SJSA1 (cell line): ENCODE measurements at places on chromosomes 4 and X. TPM values are rescaled to one million over a fixed set of nuclear protein-coding genes. Genes with fewer than 3 reads are reported as not detected.

- peak; percentile 55 for DNase-seq
These were observed 71.1 kb downstream of the NSG1 start for GRCh38 chr4:4457803-4458553.

CSN1S1 gene
- not detected in 2 replicates for total RNA-seq

DNA sequence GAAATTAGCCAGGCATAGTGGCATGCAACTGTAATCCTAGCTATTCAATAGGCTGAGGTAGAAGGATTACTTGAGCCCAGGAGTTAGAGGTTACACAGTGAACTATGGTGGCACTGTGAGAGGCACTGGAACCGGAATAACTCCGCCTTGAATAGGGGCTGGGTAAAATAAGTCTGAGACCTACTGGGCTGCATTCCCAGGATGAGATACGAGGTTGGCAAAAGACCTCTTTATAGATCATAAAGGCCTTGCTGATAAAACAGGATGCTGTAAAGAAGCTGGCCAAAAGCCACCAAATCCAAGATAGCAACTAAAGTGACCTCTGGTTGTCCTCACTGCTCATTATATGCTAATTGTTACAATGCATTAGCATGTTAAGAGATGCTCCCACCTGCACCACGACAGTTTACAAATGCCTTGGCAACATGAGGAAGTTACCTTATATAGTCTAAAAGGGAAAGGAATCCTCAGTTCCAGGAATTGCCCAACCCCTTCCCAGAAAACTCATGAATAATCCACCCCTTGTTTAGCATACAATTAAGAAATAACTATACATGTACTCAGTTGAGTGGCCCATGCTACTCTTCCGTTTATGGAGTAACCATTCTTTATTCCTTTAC, 88.6 kb downstream of the CENPC start:
- no peak for DNase-seq

CFAP99 gene
- total RNA-seq, result not detected in 2 replicates

DNA sequence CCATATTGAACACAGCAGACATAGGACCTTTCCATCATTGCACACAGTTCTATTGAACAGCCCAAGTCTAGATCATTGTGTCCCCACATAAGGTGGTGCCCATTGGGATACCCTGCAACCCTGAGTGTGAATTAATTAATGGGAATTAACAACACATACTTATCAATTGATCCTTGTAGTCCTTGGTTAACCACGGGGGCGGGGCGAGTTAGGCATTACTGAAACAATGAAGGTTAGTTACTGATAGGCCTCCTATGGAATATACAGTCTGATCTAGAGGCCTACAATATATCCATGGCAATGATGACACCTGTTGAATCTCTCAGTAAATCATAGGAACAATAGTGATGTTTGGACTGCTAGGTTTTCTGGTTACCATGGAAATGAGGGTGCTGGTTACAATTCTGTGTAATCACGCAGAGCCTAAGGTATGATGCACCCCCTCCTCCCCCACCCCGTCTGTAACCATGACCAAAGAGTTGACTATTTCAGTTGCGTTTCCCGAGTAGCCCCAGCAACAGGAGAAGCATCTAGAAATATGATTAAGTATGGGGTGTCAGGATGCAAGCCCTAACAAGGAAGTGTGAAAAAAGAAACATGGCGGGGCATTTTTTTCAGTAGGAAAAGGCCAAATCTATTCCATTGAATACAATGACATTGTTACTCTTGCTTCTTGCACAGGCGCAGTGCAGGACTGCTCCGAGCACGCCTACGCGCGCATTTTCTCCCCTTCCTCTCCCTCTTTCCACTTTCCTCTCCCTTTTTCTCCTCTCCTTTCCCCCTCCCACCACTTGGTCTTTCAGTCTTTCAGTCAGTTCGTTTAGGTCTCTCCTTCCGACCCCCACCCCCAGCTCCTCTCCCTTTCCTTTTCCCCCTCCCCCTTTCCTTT, 677 bp upstream of the NONO start:
- DNase-seq, result no peak

GRCh38 chr4:122733787-122734120, 1.2 kb downstream of the BBS12 start:
- no peak for DNase-seq

NDST4 gene
- 0.05 TPM in 1 of 2 replicates, not detected in the other for total RNA-seq

KIF4A gene
- total RNA-seq, result 56.3 and 66.2 TPM in 2 replicates

- DNase-seq, result no peak
These were observed 225.1 kb upstream of the GALNTL6 start for GRCh38 chr4:171588051-171588545.

DNA sequence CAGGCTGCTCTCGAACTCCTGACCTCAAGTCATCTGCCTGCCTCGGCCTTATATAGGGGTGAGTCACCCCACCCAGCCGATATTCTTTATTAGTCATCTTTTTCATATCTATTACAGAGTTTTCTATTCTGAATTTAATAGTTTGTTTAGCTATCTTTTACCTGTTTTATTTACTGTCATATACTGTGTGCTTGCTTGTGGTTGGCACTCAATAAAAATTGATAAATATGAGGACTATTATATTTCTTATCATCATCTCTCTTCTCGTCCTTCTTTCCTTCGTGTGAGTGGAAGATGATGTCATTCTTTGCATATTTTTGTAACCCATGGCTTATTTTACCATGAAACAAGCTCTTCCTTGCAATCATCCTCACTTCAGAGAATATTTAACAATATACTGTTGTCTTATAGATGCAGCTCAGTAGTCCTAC, 265.5 kb downstream of the ARHGAP24 start:
- DNase-seq, result no peak
